Activated CD8-positive, alpha-beta T cell treated with anti-CD3 and anti-CD28 coated beads, Interleukin-2, amount 10 ng/mL, durations not matched to agents 7 days and 5 days (primary cell): ENCODE measurements at places on chromosomes 2 and 18.

- DNase-seq = no peak
Observed at GRCh38 chr2:46164529-46165301, 132.5 kb upstream of the EPAS1 start.

- no peak for DNase-seq
Observed at GRCh38 chr2:109727929-109728447, 66.1 kb upstream of the RGPD5 start.

DNA sequence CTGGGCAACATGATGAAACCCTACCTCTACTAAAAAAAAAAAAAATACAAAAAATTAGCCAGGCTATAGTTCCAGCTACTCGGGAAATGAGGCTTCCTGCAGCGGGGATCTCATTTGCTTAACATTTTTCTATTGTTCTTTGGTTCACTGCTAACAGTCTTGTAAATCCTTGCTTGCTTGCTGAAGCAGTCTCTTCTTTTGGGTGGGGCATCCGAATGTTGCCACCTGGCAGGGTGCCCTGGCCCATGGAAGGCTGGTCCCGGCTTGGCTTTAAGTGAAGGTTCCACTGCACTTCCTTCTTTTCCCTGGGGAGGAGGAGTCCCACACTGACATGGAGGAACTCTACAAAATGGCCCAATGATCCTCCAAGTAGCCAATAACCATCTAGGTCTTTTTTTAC, 6.0 kb upstream of the ANKRD29 start:
- no peak for DNase-seq

DNA sequence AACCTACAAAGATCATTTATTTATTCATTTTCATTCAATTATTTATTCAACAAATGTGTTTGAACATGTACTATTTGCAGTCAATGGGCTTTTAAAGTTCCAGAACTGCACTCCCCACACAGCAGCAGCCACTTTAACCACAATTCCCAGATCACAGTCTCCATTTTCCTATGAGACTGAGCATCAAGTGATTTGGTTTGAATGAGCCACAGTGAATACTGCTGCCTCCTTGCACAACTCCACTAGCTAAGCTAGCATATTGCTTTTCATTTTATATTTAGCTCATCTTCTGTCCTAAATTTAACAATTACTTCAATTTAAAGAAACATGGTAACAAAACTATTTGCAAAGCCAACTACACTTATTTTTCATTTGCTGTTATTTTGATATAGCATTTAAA, 353.4 kb upstream of the VRK2 start:
- no peak for DNase-seq

GRCh38 chr2:218993345-218994315, at the start of gene CRYBA2:
TSS of gene CRYBA2 (minus strand) at chr2:218993422. CDS start at chr2:218993176, 246 bp downstream.
- DNase-seq = no peak

- peak; percentile 62 for DNase-seq
Observed at GRCh38 chr18:12911025-12911928, 27.2 kb upstream of the PTPN2 start.

DNA sequence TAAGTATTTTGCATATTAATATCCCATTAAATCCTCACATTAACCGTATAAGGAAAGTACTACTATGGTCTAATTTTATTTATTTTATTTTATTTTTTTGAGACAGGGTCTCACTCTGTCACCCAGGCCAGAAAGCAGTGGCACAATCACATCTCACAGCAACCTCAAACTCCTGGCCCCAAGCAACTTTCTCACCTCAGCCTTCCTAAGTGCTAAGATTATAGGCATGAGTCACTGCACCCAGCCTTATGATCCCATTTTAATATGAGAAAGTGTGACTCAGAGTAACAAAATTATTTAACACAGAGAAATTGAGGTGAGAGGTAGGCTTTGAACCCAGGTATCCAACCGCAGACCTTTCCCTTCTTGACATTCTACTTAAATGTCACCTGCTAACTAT, 330.0 kb upstream of the POU3F3 start:
- DNase-seq = no peak

- no peak for DNase-seq
Observed at GRCh38 chr2:26612522-26613240, 28.5 kb downstream of the CIB4 start.

DNA sequence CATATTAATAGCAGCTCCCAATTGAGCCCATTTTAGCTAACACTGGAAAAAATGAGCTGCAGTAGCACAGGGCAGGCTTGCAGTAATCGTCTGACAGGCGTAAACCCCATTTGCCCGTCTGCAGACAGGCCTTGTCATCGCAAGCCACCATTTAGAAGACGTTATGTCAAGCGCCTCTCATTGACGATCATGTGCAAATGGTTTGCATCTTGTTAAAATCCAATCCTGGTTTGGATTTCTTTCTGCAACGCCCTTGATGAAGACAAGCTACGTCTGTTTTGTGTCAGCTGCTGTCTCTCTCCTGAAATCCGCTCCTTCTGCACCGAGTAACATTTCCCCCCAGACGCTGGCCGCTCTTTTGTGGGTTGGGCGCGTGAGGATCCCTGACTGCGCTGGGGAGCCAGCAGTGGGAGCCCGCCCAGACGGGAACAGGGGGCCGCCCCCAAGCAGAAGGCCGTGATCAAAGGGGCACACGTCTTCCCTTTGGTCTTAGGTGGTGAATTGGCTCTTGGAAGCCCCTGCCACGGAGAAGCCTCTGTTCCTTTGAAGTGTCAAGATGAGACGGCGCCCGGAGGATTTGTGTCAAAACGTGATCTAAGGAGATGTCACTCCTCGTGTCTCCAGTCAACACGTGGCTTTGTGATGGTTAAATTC, 84.2 kb upstream of the GPC1 start:
- DNase-seq = no peak

GRCh38 chr2:126932966-126933710, 34.4 kb downstream of the TEX51 start:
- no peak for DNase-seq

GRCh38 chr18:79644006-79644665, 35.5 kb upstream of the CTDP1 start:
- peak; percentile 76 for DNase-seq

GRCh38 chr2:174246944-174247381, 1.4 kb downstream of the OLA1 start:
- DNase-seq = no peak

GRCh38 chr2:128498086-128498485, 179.4 kb upstream of the HS6ST1 start:
- no peak for DNase-seq

DNA sequence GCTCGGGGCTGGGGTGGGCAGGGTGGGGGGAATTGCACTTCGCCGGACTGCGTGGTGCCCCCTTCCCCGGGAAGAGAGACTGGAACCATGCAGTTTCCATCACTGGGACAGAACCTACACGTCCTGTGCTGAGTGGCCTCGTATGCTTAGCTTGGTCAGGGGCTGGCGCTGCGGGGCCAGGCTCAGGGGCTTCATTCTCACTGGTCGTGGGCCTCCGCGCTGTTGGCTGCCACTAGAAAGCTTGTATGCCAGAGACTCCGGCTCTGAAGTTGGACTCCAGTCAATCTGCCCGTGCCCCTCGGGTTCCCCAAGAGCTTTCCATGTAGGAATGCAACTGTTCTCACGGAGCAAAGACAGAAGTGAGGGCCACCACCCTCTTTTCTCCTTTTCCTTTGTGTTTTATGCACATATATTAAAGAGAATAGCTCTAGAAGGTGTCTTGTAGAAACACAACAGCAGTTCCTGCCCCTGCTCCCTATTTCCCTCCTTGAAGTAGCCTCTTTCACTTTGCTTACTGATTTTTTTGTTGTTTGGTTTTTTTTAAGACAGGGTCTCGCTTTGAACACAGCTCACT, 64.0 kb upstream of the YWHAQ start:
- DNase-seq = no peak

DNA sequence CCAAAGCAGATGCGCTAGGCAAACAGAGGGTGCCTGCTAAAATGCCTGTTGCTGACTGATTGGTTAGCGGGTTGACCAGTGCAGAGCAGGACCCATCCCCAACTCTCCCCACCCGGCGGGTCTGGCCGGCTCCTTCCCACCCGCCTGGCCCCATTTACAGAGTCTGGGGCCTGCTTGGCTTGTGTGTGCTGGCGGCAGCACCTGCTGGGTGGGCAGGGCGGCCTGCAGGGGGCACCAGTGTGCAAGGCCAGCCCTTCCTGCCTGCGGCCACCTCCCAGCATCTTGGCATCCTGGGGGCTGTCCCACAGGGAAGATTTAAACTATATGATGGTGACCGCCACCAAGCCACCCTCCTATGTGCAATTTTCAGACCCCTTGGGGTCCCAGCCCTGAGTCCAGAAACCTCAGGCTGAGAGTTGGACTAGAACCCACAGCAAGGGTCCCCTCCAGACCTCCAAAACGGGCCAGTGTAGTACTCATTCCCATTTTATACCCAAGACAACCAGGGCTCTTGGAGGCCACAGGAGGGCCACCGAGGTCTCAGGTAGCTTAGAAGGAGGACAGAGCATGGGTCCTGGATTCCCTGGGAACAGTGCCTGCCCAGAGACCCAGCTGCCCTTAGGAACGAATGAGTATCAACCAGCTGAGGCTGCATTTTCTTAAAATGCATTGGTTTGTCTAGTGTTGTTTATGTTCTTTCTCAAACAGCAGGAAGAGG, 173.6 kb downstream of the SMAD7 start:
- peak; percentile 75 for DNase-seq

- no peak for DNase-seq
Observed at GRCh38 chr2:53058526-53058925, 709.1 kb upstream of the CHAC2 start.

DNA sequence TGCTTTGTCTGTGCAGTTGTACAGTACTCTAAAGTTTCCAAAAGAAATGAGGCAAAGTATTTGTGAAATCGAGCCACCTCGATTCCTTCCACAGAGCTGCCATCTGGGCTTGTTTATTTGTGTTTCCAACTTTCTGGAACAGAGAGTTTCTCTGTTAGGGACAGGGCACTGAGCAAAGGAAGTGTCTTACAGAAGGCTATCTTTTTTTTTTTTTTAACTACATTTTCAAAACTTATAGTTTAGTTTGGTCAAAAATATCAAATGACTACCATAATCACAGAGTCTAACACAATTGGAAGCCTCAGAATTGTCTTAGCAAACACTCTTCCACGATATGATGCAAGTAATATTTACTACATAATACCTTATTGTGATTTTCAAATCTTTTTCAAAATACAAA, 796 bp downstream of the RFTN2 start:
- DNase-seq = no peak

DNA sequence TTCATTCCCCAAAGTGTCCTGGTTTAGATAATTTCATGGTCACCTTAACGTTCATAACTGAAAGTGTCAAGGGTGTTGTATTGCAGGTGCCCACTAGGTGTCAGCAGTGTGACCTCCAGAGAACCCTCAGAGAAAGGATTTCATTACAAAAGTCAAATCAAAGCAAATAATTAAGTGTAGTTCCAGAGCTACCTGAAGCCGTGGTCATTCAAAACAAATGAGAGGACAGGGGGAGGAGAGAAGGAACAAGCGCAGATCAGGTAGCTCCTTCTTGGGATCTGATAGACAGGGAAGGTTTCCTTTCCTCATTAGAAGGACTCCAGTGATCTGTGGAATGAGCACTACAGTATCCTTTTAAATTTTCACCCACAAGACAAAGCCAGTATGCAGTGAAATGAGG, at the start of gene SLC9A4:
TSS of gene SLC9A4 (plus strand) at position 207 of the 400 bp plus-strand sequence. CDS start 534 bp downstream, outside the sequence.
- DNase-seq = peak; percentile 73

DNA sequence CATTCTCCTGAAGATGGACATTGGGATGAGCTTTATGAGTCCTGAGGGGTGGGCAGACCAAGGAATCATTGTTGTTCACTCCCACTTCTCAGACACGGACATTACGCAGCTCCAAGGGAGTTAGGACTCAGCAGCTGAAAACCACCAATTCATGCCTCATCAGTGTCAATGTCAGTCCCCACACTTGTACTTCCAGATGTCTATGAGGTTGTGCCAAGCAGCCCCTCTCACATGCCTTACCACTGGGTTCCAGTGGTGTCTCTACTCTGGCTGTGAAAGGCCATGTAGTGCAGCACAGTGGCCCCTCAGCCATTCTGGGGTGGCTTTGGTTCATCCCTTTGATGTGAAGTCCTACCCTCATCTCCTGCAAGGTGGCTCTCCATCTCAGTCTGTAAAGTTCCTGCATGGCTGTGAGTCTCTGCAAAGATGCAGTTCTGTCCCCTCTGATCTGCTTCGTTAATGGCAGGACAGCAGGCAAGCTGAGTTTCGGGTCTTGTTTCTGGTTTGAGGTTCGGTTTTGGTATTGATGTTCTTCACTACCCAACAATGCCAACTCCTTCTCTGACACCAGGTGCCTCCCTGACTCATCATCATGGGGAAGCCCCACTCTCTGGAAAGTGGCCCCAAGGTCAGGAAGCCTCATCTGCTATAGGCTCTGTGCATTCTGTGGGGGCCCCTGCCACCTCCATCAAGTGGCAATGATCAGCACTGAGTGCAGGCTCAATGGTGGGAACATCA, 14.0 kb upstream of the COL6A3 start:
- DNase-seq = peak; percentile 59

- DNase-seq = no peak
Observed at GRCh38 chr2:183253441-183254130, 129.3 kb downstream of the NUP35 start.

GRCh38 chr2:70942396-70943204, 6.9 kb downstream of the ATP6V1B1 start:
- no peak for DNase-seq

GRCh38 chr2:174748948-174749347, 15.3 kb downstream of the CHRNA1 start:
- peak; percentile 82 for DNase-seq

GRCh38 chr2:140498360-140498759, 1632.5 kb downstream of the LRP1B start:
- no peak for DNase-seq

DNA sequence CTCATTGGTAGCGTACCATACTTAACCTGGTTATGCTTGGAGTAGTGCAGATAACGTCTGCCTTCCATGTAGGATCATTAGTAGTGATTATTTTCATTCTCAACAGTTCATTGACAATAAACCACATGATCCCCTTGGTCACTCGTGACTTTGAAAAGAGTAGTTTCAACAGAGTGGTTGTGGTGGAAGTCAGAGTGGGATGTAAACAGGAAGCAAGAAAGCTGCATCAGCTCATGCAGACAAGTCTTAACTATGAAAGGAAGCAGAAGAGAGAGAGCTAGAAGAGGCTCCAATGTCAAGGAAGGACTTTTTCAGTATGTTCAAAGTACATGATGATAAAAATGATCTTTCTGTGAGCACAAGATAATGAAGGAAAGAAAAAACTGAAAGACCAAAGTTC, 287.4 kb downstream of the MBD2 start:
- no peak for DNase-seq

DNA sequence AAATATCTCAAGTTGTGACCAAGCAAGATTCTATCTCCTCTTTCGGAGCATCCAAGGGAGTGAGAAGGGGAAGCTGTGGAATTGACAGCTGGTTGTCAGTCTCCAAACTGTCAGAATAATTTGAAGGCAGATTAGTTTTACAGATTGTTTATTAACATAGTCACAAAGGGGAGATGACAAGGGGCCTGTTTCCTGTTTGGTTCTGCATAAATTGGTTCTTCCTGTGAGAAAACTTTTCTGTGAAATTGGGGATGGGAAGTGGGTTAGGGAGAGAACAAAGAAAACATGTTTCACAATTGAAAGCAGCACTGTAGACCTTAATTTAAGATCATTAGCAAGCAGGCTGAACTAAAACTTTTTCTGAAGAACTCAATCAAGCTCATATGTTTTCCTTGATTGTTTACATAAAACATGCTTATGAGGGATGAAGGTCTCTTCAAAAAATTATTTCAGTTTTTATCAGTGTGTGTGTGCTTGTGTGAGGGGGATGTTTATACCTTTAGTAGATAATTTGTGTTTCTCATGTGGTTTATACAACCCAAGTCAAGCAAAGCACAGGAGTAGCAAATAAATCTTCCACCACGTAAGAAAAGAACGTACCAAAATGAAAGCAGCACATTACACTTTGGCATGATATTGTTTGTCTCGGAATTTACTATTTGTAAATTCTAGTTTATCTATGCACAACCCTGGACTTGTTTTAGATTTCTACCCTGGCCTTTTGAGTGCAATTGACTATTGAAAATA, 604.9 kb upstream of the CDH2 start:
- no peak for DNase-seq

- DNase-seq = no peak
Observed at GRCh38 chr2:100043891-100044255, 98.5 kb downstream of the AFF3 start.
